ENCODE measurements at places on chromosomes 4 and X.

GRCh38 chrX:46117234-46117633, 428.0 kb downstream of the ZNF674 start:
- DNase-seq = no peak

GRCh38 chrX:42772874-42773273, 5.1 kb downstream of the PPP1R2C start:
- DNase-seq = no peak

DNA sequence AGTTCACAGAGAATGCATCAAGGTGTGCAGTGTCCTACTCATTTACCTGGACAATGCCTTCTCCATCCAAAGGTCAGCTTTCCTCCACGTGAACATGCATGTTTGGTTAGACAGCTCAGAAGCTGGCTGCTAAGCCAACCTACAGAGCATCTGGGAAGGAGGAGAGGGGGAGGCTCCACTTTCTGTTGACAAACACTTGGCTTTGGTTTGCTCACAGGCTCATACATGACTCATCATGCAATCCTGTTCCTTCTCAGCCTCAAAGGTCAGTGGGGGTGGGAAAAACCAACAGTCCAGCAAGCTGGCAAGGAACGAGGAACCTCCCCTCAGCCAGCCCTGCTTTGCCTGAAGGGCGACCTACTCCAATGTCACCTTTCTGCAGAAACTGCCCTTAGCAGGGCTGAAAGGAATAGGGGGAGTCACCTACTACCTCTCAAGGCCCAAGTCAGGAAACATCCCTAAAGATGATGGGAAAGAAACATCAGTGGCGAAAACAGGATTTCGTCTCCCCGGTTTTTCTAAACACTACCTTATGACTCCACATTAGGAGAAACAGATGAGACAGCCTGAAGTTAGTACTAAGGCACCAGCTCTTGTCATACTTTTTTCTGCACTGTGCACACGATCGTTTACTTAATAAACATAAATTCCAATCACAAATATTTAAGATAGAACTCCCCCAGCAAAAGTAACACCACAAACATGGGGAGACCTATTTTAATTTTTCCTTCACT, 37.9 kb downstream of the RELL1 start:
- DNase-seq = no peak

- no peak for DNase-seq
Measured at GRCh38 chrX:10482261-10482660, 138.1 kb downstream of the MID1 start.

GRCh38 chrX:29299684-29300083, 712.4 kb downstream of the IL1RAPL1 start:
- DNase-seq = no peak

GRCh38 chr4:119490335-119490734, 138.3 kb downstream of the PDE5A start:
- DNase-seq = no peak

DNA sequence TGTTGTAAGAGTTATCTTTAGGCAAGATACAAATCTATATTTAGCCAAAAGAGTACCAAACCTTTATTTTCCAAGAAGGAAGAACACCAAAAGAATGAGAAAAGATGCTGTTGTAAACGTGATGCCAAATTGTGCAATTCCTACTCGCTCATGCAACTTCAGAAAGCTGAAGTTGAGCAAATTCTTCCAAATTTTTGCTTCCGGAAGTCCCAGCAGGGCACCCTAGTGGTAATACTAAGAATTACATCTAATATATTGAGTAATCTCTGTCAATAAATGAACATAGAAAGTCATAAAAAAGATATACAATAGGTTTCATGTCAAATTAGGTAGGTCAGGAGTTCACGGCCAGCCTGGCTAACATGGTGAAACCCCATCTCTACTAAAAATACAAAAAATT, 36.0 kb upstream of the SMARCAD1 start:
- DNase-seq = no peak

DNA sequence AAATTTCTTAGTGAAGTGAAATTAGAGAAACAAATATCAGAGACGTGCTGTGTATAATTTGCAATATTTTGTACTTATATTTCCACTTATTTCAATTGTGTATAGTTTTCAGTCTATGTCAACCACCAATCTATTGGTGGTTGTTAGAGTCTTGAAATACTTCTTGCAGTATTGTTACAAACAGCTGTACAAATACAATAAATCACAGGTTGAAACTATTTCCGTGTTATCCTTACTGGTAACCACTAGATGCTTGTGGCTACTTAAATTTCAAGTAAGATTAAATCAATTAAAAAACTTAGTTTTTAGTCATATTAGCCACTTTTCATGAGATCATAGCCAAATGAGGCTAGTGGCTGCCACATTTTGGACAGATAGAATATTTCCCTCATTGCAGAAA, 520.5 kb downstream of the GBA3 start:
- no peak for DNase-seq

DNA sequence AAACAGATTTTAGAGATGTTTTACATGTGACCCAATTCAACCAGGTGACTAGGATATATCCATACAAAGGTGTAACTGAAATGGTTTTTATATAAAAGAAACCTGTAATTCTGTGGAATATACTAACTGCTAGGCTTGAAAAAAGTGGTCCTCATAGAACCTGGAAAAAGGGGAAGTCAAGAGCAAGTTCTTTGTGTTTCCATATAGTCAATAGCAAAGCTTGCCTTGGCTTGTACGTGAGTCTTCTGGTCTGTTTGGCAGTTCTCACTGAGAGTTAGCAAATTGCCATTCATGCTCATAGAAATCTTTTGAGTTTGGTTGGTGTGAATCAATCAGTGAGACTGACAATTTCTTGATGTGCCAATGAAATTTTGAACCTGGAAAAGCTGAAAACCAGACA, 79.4 kb upstream of the SMIM10 start:
- no peak for DNase-seq

- peak; percentile 74 for DNase-seq
Measured at GRCh38 chr4:139266583-139267257, 13.3 kb downstream of the MGARP start.

GRCh38 chrX:101108284-101108683, 10.3 kb downstream of the CENPI start:
- no peak for DNase-seq

DNA sequence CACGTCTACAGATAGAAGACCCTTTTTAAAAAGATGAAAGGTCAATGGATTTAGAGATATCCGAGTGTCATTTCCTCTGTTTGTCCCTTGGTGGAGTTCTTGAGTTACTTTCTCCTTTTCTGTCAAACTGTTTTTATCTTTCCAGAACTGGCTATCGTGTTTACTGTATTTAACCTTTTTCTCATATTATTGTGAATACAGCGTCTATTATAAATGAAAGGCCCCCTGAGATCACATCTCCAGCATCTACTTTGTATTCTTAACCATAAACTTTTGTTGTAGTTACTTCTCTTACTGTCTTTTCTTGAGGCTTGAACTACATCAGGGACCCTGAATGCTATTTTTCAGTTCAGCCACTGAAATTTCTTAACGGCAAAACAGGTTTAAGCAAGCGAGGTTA, 4.0 kb upstream of the PCDH7 start:
- no peak for DNase-seq

DNA sequence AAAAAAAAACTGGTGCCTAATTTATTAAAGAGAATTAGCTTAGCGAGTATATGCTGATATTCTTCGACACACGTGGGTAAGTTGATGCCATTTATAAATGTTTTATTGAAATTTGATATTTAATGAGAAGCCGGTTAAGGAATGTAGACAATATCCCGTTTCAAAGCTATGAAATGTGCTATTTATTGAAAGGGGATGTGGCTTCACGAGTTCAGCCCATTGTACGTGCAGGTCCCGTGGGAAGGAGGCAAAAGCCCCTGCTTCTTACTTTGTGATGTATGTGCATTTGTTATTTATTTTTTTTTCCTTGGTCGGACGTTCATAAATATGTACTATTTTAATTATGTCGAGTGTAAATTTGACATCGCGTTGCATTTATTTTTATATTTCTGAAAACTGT, 20.2 kb downstream of the SHOX start:
- DNase-seq = no peak

- DNase-seq = no peak
Measured at GRCh38 chrX:145609951-145610511, 207.6 kb upstream of the SLITRK2 start.

- DNase-seq = no peak
Measured at GRCh38 chrX:49878128-49878833, 1.0 kb upstream of the USP27X start.

DNA sequence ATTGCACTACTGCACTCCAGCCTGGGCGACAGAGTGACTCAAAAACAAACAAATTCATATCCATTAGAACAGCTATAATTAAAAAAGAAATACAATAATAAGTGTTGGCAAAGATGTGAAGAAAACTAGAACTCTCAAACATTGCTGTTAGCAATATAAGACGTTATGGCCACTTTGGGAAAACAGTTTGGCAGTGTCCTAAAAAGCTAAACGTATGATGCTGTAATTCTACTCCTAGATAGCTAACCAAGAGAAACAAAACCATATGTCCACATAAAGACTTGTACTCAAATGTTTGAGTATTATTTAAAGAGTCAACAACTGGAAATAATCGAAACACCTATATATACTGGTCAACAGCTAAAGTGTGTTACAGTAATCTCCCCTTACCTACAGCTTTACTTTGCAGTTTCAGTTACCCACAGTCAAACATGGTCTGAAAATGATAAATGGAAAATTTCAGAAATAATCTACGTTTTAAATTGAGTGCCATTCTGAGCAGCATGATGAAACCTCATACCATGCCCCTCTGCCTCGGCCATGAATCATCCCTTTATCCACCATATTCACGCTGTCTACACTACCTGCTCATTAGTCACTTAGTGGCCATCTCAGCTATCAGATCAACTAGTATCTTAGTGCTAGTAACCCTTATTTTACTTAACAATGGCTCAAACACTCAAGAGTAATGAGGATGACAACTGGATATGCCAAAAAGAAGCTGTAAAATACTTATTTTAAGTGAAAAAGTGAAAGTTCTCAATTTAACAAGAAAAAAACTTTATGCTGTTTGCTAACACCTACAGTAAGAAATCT, 4.9 kb downstream of the ELF2 start:
- no peak for DNase-seq

DNA sequence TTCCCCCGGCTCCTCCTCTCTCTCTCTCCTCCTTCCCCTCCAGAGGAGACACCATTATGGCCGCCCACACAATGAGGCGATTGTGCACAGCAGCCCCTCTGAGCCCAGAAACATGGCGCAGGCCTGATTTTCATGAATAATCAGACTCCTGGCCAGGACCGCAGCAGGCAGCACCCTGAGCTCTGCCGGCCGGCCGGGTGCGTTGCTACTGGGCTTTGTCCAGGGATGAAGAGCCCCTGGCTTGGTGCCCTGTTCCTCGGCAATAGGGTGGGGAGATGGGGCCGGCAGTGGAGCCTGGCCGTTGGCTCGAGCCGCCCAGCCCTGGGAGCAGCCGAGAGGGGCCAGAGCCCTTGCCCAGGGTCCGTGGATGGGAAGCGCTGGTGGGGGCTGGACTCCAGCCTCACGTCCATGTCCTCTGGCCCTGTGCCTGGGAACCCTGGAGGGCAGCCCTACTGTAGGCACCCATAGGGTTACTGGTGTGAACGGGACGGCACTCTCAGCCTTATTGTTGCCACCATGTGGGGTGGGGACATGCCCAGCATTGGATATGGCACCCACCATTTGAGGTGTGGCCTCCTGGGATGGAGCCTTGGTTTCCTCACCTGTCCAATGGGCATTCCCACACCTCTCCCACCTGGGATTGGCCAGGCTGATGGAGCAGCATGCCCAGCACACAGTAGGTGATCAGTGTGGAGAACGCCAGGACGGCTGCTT, 103.0 kb downstream of the SORCS2 start:
- no peak for DNase-seq

GRCh38 chrX:98380556-98380955, 1496.8 kb downstream of the RPA4 start:
- no peak for DNase-seq

GRCh38 chrX:11381464-11381863, 88.3 kb downstream of the AMELX start:
- DNase-seq = peak; percentile 2

- DNase-seq = no peak
Measured at GRCh38 chr4:187602339-187603092, 393.1 kb upstream of the ZFP42 start.

DNA sequence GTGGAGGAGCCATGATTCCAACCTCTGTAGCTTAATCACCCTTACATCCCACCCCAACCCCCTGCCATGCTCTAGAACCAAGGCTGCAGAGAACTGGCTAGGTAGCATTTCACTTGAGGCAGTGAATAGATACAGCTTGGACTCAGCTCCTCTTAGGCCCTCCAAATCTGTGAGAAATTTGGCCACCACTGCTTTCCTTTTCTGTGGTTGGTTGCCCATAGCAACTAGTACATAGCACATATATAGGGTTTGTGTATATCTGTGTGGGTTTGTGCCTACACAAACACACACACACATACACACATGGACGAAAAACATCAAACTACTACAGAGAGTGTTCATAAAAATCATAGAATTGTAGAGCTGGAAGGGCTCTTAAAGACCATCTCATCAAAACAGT, 52.0 kb upstream of the CCDC160 start:
- no peak for DNase-seq

- DNase-seq = no peak
Measured at GRCh38 chr4:78562687-78563086, 11.1 kb downstream of the ANXA3 start.

DNA sequence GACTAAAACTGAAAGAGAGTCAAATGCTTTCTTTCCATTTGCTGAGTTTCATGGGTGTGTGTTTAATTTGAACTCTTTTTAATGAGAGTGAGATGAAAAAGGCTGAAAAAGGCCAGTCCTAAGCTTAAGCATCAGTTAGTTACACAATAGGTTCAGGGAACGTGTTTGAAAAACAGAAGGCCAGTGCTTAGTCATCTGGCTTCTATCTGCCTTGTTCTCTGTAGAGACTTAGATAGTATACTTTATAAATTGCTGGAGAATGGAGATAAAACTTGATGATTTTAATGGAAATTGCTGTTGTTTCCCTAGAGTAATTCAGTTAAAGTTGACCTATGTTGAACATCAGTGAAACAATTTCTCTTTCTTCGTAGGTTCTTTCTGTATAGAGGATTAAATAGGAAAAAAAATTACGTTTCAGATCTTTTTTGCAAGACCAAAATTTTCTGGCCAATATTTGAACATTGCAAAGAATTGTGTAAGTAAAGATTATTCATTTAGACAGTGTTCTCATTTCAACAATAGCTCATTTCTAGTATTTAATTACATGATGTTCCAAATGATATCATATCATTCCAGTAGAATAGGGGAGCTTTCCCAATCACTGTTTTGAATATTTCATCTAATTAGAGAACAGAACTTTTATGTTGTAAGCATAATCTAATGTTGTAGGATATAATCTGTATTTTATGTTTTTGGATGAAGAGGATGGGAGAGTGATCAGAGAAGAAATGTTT, 1088.8 kb downstream of the ADGRL3 start:
- no peak for DNase-seq
